ENCODE measurements at places on chromosomes 6 and 20. TPM values are rescaled to one million over a fixed set of nuclear protein-coding genes. Genes with fewer than 3 reads are reported as not detected.

- no peak for DNase-seq
Observed at GRCh38 chr6:135230711-135231468, 49.8 kb downstream of the MYB start.

DNA sequence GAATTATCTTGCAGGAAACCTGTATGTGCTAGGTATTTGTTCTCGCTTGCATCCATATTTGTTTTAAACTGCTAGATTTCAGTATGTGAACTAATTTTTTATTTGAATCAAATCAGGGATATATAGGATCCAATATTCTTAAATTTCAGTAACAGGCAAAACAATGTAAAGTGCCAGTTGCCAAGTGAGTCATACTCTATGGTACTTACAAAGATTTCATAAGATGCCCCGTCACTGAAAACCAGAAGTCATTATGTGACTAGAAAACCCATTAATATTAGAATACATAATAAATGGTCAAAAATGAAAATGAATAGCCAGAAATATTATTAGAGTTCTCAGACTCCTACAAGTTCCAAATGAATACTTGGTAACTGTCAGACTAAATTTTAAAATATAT, 481.2 kb downstream of the TFAP2A start:
- no peak for DNase-seq

TINAG gene
- 29.8 TPM for polyA plus RNA-seq

DNA sequence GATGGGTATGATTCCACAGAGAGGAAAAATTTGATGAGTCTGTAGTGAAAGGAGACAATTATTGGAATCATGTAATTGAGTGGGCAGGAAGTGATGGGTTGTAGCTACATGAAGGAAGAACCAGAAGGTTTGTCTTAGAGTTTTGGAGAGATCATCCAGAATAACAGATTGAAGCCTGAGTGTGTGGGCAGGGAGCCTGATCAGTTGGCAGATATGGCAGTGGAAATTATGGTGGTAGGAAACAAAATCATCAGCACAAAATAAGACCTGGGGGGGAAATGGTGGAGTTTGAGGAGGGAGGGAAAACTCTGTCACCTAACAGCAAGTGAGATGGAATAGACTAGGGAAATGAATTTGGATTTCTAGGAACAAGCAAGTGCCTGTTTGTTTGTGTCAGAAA, 606.6 kb upstream of the MAP3K7 start:
- DNase-seq, result no peak

DNA sequence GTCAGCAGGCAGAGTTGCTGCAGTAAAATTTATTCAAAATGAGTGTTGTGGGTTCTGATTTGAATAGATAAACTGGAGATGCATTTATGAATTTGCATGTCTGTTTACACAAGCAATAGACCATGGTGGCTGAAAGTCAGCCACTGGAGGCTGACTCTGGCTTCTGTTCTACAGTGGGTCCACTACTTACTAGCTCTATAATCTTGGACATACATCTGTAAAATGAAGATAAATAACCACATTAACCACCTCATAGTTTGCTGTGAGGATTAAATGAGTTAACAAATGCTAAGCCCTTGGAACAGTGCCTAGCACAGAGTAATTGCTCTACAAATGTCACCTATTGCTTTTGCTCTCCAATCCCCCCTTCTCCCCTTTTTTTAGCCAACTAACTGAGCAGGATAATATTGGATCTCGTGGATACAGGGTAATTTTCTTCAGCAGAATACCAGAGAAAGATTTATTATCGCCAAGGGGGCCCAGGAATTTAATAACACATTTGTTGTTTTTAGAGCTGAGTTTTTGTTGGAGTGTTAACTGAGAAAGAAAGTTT, 1.4 kb upstream of the PM20D2 start:
- peak; percentile 42 for DNase-seq

GRCh38 chr6:153949616-153950015, 89.4 kb upstream of the OPRM1 start:
- no peak for DNase-seq

DNA sequence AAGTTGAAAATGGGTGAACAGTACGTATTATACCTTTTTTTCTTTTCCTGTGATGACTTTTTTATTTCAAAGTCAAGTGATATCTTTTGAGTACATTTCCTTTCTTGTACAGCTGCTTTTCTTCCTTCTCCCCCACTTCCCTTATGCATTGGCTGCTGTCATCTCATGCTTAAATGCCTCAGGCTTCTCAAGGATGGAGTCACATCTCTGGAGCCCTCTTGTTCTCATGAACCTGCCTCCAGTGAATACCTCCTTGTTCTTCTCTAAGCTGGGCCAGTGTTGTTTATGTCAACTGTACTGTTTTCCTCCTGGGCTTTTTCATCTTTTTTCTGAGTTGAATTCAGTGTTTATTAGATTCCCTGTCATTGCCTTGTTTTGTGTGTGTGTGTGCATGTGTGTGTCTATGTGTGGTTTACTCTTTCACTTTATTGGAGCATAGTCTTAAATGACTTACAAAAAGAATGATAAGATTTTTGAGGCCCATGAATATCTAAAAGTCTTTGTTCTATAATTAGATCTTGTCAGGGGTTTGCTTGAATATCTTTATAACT, 23.6 kb downstream of the STXBP5 start:
- DNase-seq, result no peak

GRCh38 chr6:163418311-163419029, 4.0 kb downstream of the QKI start:
- DNase-seq, result no peak

- DNase-seq, result no peak
Observed at GRCh38 chr6:135323202-135323668, 142.1 kb downstream of the MYB start.

TCF21 gene
- polyA plus RNA-seq, result 196 TPM

DNA sequence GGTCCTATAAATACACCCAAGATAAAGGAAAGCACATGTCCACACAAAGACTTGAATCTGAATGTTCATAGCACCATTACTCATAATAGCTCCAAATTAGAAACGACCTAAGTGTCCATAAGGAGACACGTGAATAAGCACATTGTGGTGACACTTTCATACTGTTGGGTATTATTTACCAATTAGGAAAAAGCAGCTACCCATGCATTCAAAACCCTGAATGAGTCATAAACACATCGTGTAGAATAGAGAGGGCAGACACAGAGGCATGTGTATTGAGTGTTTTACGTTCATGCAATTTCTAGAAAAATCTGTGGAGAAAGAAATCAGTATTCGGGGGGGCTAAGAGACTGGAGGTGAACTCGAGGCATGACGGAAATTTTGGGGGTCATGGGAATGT, 396.7 kb downstream of the THBS2 start:
- DNase-seq, result no peak

DNA sequence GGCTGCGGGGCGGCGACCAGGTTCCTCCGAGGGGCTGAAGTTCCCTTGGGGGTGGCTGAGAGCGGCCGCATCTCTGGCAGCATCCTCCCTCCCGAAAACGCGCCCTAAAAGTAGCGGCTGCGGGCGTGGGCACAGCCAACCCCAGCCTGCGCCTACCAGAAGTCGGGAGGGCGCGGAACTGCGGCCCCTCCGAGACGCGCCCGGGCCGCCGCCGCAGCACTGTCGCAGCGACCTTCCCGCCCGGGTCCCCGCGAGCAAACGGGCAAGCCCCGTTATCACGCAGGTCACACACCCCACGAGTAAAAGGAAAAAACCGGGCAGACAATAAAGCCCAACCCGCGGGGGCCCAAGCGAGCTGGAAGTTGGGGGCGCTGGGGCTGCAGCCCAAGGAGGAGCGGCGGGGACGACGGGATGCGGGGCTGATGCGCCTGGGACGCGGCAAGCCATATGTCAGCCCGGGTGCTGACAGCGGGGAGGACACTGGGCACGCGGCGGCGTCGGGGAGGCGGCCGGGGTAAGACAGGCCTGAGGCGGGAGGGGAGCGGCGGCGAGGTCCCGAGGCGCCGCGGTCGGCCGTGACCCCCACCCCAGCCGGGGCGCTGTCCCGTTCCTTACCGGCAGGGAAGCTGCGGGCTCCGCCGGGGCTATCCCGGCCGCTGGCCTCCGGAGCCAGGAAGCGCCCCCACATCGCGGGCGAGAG, 659 bp downstream of the CEP85L start:
- peak; percentile 26 for DNase-seq

FILIP1 gene
- polyA plus RNA-seq, result 2.9 TPM

DNA sequence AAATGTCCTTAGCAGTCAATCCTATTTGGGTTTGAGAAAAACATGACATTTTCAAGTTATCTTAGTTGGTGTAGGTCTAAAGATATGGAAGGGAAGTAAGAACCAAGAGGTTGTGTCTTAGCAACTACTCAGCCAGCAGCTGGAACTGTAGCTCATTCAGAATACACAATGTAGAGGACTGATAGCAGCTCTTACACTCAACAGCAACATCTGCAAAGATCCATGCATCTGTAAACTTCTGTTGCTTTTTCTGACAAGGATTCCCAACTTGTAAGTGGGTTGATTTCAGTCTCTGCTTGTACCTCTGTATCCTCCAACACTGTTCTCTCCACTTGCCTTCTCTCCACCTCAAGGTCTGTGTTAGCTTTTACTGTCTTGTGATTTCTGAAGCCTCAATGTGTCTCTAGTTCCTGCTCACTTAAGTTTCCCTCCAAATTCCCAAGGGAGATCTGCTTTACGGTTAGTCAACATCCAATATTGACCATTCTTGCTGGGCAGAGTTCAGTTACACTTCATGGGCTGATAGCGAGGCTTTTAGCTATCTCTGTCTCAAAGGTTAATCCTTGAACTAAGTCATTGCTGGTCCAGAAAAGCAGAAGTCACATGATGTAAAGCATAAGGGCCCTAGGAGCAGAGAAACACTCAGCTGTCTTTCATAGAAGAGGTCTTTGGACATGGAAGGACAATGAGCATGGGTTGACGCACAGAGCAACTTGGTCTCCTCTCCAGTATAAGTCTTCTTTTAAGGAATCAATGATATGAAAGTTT, 71.6 kb upstream of the LGSN start:
- DNase-seq, result no peak

GRCh38 chr20:7775072-7775471, 165.2 kb downstream of the HAO1 start:
- DNase-seq, result no peak

DNA sequence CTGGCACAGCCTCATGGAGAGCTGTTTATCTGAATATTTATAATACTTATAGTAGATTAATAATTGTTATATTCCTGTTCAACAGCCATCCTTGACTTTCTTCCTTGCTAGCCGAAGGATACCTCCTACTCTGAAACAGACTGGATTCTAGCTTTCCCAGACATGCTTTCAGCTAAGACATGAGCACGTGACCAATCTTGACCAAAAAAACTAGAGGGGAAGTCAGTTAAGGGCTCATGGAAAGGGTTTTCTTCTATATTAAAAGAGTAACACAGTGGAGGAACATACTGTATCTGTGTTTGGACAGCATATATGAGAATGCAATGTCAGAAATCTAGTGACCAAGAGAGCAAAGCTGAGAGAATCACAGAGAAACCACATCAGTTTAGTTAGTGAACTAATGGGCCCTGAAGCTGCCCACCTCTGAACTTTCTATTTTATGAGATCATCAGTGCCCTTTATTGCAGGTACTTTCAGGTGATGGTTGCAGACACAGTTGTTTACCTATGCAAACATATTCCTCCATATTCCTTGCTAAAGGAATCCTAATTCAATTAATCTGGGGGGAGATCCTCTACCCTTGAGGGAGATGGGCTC, 140.4 kb upstream of the SLC24A3 start:
- no peak for DNase-seq

GRCh38 chr6:68572975-68573374, 62.1 kb upstream of the ADGRB3 start:
- no peak for DNase-seq

GRCh38 chr6:169997187-169997929, 245.9 kb downstream of the ERMARD start:
- DNase-seq, result no peak

GRCh38 chr20:47800623-47801022, 15.3 kb upstream of the SULF2 start:
- DNase-seq, result no peak

- DNase-seq, result no peak
Observed at GRCh38 chr6:17178754-17179529, 77.1 kb downstream of the STMND1 start.

DNA sequence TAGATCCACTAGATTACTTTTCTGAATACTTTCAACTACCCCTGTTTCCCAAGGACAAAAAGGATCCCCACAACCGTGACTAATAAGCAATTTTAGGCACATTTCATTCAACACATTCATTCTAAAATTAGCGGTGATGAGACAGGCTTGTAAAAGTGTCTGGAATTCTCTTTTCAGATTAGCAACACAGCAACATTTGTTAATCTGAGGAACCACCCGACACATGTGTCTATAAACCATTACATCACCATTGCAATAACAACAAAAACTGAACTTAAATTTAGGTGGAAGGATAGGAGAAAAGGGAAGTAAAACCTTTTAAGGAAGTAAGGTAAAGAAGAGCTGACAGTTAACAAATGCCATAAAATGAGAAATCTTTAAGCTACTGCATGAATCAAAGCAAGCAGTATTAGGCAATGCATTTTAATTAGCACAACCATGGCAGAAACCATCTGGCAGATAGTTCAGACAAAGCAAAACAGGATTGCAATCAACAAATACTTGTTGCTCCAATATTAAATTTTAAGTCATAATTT, 49.1 kb downstream of the MAP3K7 start:
- no peak for DNase-seq

DNA sequence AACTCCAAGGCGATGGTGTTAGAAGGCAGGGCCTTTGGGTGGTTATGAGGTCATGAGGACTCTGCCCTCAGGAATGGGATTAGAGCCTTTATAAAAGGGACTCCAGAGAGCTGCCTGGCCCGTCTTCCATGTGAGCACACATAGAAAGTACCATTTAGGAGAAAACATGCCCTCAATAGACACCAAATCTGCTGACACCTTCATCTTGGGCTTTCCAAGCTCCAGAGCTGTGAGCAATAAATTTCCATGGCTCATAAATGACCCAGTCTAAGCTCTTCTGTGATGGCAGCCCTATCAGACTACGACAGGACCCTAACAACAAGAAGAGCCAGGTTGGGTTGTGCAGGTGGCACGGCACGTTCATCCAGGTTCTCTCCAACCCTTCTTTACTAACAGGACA, 189.5 kb downstream of the CDH4 start:
- no peak for DNase-seq

- DNase-seq, result no peak
Observed at GRCh38 chr6:28884423-28885131, 39.2 kb downstream of the TRIM27 start.

DNA sequence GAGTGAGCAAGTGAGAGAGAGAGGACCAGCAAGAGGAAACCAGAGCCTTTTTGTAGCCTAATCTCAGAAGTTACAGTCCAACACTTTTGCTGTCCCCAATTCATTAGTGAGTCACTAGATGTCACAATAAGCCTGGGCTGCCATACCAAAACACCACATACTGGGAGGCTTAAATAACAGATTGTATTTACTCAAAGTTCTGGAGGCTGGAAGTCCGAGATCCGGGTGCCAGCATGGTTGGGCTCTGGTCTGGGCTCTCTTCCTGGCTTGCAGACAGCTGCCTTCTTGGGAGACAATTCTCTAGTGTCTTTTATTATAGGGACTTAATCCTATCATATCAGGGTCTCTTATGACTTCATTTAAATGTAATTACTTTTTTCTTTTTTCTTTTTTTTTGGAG, 50.7 kb upstream of the FERMT1 start:
- DNase-seq, result no peak

EEF1A2 gene
- polyA plus RNA-seq, result 2.4 TPM
